ENCODE measurements at places on chromosomes 11 and 22.

GRCh38 chr11:134789104-134789503 lies 377.1 kb upstream of the B3GAT1 start:
- no peak for DNase-seq

DNA sequence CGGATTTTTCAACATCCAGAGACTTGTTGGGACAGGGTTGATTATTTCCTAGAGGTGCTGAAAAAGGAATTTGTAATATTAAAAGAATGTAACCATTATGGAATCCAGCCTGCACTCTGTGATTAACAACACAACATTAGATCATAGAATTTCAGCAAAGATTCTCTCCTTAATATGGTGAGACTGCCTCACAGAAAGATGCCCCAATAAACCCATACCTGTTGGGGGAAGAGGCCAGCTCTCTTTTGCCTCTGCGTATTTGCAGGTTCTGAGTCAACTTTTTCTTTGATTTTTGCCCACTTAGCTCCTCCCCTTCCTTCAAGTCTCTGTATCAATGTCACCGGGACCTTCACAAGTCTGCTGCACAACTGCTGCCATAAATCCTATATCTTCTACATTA lies 12.4 kb upstream of the MTMR3 start:
- no peak for DNase-seq

DNA sequence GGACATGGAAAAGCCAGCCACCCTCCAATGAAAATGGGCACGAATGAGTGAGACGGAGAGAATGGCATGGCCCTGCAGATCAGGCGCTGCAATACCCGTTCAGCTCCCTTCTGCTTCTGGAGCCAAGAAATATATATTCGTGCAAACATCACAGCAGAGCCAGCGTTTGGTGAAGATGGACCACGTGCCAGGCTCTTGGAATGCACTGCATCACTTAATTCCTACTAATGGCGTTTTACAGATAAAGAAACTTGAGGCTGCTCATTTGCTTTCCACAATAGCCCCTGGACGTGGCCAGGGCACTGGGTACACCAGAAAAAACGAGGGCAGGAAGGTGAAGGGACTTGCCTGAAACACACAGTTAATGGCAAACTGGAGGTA lies 1.6 kb upstream of the FXYD2 start:
- DNase-seq, result no peak

- DNase-seq, result peak; percentile 8
Observed at GRCh38 chr11:27158456-27159334, 118.1 kb downstream of the BBOX1 start.

DNA sequence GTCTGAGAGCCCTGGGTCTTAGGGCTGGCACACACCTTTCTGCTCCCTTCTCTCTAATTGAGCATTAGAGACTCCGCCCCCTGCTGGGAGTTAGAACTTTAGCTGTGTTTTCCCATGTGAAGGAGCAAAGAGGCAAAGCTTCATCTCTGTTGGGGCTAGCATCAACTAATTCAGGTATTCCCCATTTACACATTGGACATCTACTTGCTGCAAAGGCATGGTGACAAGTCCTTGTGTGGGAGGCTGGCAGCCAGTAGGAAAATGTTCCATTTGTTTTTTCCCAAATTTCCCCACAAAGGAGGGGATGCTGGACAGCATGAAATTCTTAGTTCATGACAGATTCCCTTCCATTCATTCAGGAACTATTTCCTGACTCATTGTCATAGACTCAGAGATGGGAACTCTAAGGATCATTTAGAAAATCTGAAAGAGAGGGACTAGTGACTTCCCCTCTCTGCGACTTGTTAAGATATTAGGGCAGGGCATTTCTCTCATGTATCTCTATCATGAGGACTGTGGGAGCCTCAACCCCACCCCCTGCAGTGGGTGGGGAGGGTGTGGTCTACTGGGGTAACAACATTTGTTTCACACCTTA lies 3.6 kb downstream of the CD44 start:
- no peak for DNase-seq

Measured in GM12864 (cell line).